ENCODE measurements at places on chromosomes 6 and 20.

- no peak for DNase-seq
Measured at GRCh38 chr6:16583144-16583762, 178.0 kb downstream of the ATXN1 start.

DNA sequence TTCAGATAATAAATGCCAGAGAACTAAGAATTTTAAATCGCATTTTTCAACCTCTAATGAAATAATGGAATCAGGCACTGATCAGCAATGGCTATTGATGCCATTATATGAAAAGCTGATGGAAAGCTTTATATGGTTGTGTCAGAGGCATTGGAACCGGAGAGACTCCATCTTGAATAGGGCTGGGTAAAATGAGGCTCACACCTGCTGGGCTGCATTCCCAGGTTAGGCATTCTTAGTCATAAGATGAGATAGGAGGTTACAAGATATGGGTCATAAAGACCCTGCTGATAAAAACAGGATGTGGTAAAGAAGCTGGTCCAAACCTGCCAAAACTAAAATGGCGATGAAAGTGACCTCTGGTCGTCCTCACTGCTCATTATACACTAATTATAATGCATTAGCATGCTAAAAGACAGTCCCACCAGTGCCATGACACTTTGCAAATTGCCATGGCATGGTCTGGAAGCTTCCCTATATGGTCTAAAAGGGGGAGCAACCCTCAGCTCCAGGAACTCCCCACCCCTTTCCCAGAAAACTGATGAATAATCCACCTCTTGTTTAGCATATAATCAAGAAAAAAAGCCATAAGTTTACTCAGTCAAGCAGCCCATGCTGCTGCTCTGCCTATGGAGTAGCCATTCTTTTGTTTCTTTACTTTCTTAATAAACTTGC lies 40.2 kb upstream of the CD83 start:
- DNase-seq = no peak

- DNase-seq = no peak
Measured at GRCh38 chr6:137878486-137879285, 11.6 kb downstream of the TNFAIP3 start.

DNA sequence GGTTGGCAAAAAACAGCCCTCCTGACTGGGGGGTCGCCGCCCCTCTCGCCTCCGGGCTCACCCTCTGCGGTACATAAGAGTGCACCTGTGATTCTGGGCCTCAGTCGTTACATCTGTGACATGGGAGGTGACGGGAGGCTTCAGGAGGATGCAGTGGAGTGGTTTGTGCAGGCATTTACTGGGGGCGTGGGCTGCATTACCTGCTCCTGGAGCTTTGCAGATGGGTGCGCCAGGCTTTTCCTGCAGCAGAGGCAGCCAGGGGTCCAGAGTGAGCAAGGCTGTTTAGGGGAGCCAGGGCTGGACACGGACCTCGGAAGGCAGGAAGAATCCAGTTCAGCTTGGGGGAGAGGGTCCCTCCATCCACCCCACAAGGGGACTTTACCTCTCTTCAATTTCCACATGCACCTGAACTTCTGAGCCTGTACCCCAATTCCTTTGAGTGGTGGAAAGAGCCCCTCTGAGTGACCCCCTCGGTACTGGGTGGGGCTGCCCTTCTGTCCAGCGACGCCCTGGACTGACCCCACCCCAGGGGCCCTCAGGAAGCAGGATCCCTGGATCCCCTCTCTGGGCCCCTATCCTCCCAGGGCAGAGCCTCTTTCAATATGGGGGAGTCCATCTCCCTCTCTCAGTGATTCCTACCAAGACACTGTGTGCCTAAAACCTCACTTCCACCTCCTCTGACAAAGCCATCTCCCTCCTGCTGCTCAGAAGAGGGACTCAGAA lies 134.0 kb downstream of the TAF4 start:
- DNase-seq = no peak

DNA sequence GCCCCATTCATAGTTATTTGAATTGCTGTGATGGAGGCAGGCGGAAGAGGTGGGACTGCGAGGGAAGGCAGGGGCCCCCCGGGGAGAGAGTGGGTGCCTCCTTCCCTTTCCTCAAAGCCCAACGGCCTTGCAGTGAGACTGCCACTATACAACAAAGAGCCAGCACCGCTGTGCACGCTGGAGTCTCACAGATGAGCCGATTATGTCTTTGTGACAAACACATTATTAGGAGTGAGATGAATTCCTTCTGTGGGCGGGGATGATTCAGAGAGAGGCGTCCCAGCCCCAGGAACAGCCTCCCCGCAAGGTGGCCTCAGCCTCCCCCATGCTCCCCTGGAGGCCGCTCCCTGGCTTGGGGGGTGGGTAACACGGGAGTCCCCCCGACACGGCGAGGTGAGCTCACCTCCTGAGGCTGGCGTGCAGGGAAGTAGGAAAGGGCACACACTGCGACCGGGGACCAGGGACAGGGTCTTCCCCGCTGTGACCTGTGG lies 26.7 kb downstream of the NTSR1 start:
- DNase-seq = no peak

DNA sequence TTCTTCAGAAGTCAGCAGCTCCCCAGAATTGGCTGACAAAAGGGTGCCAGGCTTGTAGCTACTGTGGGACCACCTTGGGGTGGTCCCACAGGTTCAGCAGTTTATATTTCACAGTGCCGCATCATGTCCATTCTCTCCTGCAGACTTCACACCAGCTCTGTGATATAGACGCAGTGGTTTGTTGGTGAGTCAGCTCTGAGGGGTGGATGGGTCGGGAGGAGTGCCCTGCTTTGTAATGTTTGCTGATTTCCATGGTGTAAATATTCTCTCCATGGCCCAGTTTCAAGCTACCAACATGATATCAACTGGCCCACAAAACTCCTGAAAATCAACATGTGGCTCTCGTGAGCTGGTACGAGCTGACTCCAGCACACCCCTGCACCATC lies 78.2 kb downstream of the CDH22 start:
- DNase-seq = no peak

DNA sequence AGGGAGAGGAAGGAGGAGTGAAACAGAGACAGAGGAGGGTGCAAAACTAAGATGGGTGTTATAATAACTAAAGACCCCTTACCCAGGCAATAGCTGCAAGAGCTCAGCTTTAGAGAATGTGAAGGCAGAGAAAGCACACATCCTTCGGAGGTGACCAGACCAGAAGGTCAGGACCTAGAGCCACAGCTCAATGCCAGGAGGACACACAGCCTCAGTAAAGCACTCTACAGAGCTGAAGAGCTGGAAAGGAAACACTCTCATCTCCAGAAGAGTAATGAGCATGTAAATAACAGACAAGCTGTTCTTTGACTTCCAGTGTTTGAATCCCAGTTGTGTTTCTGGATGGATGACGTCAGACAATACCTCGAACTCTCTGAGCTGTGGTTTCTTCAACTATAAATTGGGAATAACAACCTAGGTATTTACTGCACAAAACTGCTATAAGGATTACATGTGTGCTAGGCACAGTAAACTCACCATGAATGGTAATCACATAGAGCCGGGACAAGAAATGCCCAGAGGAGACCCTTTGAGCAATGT lies 63.2 kb downstream of the MAP3K5 start:
- DNase-seq = no peak

GRCh38 chr6:146874278-146875018 lies 275.7 kb downstream of the ADGB start:
- DNase-seq = no peak

DNA sequence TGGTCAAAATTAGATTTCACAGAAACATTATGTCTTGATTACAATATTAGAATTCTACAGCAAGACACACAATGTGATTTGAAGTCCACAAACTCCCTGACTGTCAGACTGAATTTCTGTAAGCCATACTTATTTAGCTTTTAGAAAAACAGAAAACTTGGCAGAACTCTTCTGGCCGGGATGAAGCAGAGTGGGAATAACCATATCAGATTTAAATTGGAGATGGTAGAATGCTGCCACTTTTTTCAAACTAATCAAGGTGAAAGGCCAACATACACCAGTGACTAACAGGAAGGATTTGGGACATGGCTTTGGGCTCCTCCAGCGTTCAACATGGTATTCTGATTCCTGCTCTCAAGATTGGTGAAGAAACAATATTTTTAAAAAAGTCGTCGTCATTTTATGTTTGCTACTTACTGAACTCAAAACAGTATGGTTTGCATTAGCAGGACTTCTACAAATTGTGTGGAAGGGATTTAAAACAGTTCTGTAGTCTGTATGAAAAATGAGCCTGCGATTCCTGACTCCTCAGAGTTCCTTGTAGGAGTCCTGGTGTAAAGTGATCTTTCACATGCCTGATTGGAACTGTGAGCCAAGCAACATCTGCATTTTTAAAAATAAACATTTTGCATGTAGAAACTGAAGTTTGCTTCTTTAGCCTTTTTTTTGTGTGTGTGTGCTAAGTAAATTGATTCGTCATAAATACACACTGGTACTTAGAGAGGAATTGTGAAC lies 297.9 kb upstream of the SOX4 start:
- DNase-seq = no peak

- DNase-seq = no peak
Measured at GRCh38 chr20:17862171-17862570, 106.4 kb downstream of the SNX5 start.

- DNase-seq = no peak
Measured at GRCh38 chr6:131575834-131576478, 2.9 kb downstream of the ARG1 start.

DNA sequence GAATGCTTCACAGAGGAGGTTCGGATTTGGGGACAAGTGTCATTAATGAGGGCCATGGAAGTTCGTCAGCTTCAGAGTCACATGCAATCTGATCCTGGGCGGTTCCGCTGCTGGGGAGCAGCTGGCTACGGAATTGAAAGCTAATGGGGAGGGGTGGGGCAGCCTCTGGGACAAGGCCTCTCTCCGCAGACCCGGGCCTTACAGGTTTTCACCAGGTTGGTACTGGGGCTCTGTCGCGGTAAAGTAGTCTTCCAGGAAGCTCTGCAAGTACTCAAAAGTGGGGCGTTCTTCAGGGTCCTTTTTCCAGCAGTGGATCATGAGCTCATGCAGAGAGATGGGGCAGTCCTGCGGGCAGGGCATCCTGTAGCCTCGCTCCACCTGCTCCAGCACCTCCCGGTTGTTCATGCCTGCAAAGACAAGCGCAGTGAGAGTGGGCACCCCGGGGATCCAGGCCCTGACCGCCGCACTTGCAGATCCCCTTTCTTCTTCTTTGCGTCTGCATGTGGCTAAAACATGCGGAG lies 55.9 kb upstream of the TRAF3IP2 start:
- no peak for DNase-seq

- DNase-seq = no peak
Measured at GRCh38 chr20:53425941-53426340, 167.7 kb downstream of the ZNF217 start.

- no peak for DNase-seq
Measured at GRCh38 chr6:28747631-28748157, 176.1 kb downstream of the TRIM27 start.

GRCh38 chr20:51230727-51231126 lies 207.8 kb upstream of the KCNG1 start:
- no peak for DNase-seq

DNA sequence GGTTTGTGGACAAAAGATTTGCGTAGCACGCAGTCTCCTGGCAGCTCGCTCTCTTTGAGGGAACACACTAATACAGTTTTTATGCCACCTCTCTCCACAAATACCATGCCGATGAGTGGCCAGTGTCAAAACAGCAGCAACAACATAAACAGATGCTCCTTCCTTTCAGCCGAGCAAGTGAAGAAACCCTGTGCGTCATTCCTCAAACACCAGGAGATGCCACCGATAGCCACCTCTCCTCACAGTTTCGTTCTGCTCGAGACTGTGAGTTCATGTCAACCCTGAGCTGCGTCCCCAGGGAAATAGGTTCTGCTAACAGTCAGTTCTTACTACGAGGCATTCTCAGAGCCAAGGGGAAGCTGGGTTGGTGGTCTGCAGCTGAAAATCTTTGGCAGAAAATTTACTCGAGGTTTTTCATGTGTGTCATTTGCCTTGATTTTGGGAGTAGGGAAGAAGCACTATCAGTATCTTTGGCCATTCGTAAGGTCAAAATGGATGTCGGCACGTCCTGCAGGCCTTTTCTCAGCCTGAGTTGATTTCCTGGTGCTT lies 59.9 kb downstream of the EYA2 start:
- no peak for DNase-seq

GRCh38 chr6:112031960-112032359 lies 21.9 kb upstream of the CCN6 start:
- DNase-seq = no peak

DNA sequence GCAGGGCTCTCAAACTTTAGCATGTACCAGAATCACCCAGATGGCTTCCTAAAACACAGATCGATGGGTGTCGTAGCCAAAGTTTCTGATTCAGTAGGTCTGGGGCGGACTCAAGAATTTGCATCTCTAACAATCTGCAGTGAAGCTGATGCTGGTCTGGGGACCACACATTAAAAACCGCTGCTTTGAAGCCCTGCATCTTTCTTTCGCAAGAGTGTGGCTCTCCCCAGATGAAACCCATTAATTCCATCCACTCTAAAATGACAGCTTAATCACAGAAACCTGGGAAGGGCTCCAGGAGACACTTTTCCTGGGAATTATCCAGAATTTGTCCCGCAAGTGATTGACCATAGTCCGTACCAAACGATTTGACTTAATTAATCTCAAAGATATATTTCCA lies 319.8 kb upstream of the PLCB4 start:
- no peak for DNase-seq

DNA sequence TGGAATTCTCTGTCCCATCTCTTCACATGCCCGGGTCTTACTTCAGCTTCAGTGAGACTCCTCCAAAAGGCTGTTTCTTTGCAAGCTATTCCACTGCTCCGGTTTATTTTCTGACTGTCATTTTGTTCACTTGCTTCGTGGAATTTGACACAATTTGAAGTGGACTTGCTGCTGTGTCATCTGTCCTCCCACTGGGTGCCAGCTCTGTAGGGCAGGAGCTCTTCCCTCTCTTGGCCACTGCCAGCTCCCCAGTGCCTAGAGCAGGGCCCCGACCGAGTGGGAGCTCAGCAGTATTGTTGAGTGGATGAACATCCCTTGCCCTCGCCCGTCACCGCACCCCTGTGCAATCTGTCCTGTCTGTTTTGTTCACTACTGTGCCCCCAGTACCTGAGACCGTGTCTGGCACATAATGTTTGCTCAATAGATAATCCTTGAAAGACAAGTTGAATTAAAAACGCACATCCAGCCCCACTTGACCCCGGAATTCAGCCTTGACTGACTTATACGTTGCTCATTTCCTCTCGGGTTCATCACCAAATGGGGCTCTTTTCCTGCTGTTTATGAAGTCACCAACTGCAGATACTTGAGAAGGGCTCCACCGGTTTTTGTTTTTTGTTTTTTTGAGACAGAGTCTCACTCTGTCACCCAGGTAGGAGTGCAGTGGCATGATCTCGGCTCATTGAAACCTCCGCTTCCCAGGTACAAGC lies 170.3 kb upstream of the KCNG1 start:
- no peak for DNase-seq

DNA sequence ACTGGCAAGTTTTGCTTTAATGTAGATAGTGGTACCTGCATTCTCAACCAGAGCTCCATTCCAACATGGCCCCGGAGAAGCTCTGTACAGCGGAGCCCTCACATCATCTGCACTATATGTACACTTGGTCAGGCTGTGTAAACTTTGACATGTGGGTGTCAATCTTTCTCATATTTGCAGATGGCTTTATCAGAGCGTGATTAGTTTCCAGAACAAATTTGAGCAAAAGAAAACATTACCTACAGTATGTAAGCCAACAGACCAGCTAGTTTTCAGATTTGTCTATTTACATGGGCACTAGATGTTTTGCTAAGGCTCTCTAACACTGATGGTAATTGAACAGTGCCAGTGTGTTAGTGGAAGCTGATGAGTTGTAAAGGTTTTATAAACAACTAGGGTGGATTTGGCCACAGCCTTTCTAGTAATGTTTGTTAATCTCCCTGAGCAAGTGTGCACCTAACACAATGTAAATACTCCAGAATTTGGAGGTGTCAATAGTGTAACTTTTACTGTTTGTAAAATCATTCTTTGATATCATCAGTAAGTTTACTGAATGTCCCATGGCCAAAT lies 131.8 kb downstream of the FOXA2 start:
- no peak for DNase-seq
